HT1080 (cell line): ENCODE measurements at places on chromosomes 7 and 10. TPM values are rescaled to one million over a fixed set of nuclear protein-coding genes. Genes with fewer than 3 reads are reported as not detected.

DNA sequence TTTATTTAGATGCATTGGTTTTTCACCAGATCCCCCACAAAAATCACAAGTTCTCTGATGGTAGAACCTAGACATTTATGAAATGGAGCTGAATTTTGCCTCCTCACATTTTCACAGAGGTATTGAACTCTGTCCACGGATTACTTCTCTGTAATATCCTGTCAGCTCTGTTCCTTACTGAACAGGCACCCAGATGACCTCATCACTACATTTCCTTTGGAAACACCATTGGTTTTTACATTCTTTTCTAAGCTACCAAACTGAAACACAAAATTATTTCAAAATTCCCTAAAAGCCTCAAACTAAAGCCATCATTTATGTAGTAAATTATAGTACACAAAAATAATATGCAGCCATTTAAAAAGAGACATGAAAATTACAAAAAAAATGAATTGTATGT is 98.3 kb upstream of the KCNIP2 start:
- peak; percentile 14 for DNase-seq

- DNase-seq, result no peak
Measured at GRCh38 chr10:74677951-74678350, 148.4 kb upstream of the KAT6B start.

- no peak for DNase-seq
Measured at GRCh38 chr10:7027237-7027912, 383.5 kb downstream of the SFMBT2 start.

DNA sequence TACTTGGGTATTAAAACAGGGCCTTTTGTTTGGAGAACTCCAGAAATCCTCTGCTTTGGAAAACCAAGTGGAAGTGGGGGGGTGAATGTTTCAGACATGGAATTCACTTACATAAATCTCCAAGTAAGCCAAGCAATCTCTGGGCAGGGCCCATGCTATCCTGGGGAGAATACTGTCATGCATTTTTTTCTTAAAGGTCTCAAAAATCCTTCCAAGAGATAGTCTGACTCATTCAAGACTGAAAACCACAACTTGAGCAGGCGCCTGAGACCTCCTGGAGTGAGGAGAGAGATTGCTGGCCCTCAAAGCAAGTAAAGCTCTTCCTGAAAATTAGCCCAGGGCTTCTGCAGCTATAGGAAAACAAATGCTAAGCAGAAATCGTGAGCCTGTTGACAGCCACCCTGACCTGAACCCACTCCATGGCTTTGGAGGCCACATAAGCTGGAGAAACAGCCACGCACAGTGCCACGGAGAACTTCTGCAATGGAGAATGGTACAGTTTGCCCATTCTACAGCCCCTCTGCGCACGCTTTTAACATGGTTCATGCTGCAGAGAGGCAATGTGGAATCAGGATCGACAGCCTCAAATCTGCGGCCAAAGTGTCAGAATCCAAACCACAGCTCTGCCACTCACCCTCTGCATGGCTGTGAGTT is 203.1 kb upstream of the AUTS2 start:
- DNase-seq, result peak; percentile 37

- no peak for DNase-seq
Measured at GRCh38 chr10:70323697-70324338, 40.0 kb upstream of the NPFFR1 start.

DNA sequence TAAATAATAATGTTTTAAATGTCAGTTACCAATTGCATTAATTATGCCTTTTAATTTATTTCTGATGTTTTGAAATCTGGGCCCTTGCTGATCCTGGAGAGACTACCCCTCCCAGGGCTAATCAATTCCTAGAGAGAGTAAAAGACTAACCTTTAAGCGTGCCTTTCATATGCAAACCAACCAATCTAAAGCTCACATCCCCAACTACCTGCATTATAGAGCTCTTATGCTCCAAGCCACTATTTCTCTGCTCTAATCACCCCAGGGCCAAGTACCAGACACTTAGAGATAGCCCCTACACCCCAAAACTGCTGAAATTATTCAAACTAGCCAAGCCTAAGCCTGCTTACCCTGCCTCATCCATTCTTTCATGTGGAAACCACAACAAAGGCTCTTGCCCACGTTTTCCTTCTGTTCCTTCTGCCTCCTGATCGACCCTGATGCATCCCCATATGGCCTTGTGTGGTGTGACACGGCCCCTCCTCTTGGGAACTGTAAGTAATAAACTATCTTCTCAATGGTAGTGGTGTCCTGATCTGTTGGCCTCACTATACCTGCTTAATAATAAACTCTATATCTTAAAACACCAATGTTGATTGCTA is 97.7 kb downstream of the HIBADH start:
- DNase-seq, result no peak

DNA sequence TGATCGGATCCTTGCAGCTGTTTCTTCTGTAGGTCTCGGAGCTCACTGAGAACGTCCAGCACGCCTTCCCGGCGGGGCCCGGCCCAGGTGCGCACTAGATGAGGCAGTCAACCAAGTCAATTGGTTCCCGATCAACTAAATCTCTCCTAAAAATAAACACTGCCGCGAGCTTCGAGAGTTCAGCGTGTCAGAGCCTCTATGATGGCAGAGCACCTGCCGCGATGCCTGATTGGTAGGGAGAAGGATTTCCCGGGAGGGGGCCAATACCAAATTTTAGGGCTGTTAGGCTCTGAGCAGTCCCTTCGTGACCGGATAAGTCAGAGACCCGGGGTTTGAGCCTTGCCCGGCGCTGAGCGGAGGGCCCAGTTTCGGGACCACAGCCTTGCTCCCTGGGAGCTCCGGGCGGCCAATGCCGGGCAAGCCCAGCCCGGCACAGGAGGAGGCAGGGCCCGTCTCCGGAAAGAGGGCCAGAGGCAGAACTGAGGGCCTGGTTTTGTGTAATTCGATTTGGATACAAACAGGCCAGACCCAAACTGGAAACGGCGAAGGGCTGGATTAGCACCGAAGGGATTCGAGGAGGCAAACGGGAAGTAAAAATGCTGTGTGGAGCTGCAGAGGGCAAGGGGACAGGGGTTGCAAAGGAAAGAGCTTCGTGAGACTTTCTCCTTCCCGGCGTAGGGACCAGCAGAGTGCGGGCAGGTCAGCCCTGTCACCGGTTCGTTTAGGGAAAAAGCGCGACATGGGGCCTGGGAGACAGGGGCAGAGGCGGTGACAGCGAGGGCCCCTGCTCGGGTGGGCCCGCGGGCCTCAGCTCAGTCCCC is 569 bp downstream of the SLC26A5 start:
- DNase-seq, result no peak

DNA sequence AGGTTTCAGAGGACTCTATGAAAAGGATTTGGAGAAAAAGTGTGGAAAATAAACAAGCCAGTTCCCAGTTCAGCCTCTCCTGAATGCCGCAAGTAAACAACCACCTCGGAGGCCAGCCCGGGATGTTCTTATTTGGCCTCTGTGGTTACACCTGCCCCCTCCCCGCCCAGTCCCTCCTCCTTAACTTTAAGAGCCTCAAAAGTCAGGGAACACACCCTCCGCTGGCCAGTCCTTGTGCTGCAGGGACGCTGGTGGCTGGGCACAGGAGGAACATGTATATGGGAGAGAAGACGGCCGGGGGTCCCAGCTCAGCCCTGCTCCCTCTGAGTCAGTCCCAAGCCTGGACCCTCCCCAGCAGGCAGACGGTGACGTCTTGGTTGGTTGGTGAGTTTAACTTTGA is 6.1 kb downstream of the CHST3 start:
- DNase-seq, result no peak

GRCh38 chr10:107032700-107033401 is 131.7 kb downstream of the SORCS1 start:
- DNase-seq, result no peak

DNA sequence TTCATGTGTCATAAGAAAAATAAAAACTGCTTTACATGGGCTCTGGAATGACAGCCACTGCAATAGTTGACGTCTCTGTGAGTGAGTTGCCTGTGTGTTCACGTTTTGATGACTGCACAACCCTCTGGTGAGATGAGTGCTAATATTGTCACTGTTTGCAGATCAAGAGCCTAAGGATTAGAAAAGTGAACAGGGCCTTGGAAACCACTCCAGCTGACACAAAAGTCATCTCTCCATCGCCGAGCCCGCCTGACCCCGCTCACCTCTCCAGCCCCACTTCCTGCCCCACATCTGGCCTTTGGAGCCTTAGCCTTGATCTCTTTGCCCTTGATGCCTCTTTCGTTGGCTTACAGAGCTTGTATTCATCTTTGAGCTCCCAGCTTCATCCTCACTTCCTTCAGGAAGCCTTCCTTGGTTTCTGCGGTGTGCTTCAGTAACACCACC is 351.7 kb downstream of the TCERG1L start:
- no peak for DNase-seq

DNA sequence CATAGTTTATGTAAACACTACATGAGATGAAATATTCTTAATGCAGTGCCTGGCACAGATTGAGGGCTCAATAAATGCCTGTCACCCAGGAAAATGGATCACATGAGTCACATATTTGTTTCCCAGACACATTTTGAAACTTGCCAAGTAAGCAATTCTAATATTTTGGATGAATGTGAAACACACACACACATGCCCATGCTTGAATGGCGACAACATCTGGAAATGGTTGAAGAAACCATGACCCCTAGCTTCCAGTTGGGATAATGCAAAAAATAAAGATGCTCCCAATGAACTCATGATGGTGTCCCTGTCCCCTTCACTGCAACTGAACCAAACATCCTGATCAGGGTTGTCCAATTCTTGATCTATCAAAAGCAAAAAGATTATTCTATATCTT is 797.3 kb downstream of the XPNPEP1 start:
- no peak for DNase-seq

- no peak for DNase-seq
Measured at GRCh38 chr10:36391405-36391804, 734.0 kb upstream of the ANKRD30A start.

- DNase-seq, result no peak
Measured at GRCh38 chr10:69635428-69636272, 5.6 kb downstream of the FAM241B start.

DNA sequence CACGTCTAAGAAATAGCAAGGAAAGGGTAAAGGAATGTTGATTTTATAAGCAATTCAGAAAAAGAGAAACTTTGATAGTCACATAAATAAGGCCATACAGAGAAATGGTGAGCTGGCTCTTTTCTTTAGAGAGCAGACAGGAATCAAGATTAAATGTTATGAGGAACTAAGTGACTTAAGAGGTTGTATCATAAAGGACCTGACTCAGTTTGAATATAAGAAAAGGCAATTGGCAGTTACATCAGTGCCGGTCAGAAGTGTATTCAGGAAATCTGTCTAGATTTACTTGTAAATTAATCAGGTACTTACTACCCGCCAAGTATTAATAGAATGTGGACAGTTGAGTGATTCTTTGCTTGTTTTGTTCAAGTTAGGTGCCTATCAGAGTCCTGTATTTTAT is 2.1 kb downstream of the MRPL32 start:
- no peak for DNase-seq

DNA sequence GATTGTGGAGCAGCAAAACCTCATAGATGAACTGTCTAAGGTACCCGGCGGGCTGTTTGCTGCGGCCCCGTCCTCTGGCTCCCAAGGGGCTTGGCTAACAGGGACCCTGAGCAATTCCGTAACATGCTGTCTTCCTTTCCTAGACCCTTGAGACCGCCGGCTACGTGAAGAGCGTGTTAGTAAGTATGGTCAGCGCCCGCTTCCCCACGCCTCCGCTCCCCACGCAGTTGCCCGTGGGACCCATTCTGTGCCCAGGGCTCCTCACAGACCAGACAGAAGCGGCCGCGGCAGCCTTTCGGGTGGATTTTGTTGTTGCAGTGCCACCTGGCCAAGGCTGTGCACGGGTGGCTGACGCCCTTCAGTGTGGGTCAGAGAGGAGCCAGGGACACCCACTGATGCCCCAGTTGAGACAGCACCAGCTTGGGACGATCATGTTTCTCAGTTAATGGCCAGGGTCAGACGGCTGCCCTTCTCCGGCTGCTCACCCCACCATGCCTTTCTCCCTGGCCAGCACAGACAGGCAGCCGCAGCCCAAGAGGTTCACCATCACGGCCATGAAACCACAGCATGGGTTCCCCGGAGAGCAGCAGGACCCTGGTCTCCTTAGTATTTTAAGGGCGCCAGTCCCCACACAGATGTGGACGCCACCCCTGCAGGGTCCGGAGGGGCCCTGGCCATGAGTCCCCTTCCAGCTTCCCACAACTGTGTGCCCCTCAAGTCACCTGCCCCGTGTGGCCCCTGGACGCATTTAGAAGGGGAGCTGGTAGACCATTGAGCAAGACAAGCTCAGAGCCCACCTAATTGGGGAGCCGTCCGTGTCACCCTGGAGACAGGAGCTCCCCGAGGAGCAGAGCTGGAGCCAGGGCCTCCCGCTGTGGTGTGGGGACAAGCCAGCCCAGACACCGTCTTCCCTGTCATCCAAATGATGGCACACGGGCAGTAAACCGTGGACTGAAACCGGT is 49.4 kb upstream of the DPYSL4 start:
- no peak for DNase-seq

GRCh38 chr10:77602231-77602912 is 35.2 kb downstream of the KCNMA1 start:
- no peak for DNase-seq

GRCh38 chr7:78383096-78383880 is 584.7 kb downstream of the PHTF2 start:
- DNase-seq, result no peak

GRCh38 chr10:324593-324992 is 189.3 kb downstream of the ZMYND11 start:
- DNase-seq, result no peak

DNA sequence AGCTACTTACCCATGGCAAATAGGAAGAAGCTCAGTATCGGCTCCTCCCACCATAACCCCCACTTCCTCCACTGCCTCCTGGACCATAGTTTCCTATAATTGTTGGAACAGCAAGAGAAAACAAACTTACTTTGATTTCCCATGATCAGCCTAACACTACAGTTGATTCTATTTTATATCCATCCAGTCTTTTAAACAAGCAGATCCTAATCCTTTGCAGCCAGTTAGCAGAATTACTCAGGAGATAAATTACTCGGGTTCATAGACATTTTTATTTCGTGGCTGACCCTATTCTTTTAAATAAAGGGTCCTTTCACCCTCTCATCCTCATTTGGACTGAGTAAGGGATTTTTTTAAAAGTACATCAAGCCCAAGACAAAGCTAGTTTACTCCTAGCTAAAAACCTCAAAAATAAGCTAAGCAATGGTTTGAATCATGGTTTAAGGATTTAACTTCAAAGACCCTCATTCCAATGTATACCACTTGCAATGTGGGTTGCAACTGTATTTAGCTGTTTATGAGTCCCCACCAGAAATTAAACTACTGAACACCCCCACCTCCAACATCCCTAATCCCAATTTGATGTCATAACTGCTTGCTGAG is 8.0 kb downstream of the HNRNPA2B1 start:
- no peak for DNase-seq

Gene RPP38
- total RNA-seq, result 14.0 and 20.4 TPM in 2 replicates

Gene BHLHA15
- not detected in 2 replicates for total RNA-seq

Gene HMX3
- total RNA-seq, result not detected in 2 replicates

Gene NKX1-2
- 0.05 TPM in 1 of 2 replicates, not detected in the other for total RNA-seq

Gene TMEM184A
- total RNA-seq, result 1.1 and 1.5 TPM in 2 replicates

Gene AGBL3
- 1.1 and 1.2 TPM in 2 replicates for total RNA-seq

Gene GPNMB
- 2.8 and 3.9 TPM in 2 replicates for total RNA-seq

Gene HOXA9
- 33.8 and 45.8 TPM in 2 replicates for total RNA-seq

Gene GDF10
- not detected in 2 replicates for total RNA-seq

Gene CTTNBP2
- 3.2 and 3.8 TPM in 2 replicates for total RNA-seq

Gene TMEM196
- not detected in 2 replicates for total RNA-seq

Gene SFXN3
- 70.2 and 76.3 TPM in 2 replicates for total RNA-seq

Gene ELN
- not detected in 2 replicates for total RNA-seq

Gene TMEM248
- total RNA-seq, result 101 and 108 TPM in 2 replicates
